ENCODE measurements at places on chromosomes 11 and 22.

- no peak for DNase-seq
These were observed 16.6 kb downstream of the SLC43A3 start for GRCh38 chr11:57410287-57410686.

- DNase-seq = no peak
These were observed 15.7 kb downstream of the TSPAN32 start for GRCh38 chr11:2317354-2318050.

GRCh38 chr11:12019337-12019736, 10.9 kb upstream of the DKK3 start:
- DNase-seq = no peak

GRCh38 chr11:60984636-60985035, 13.2 kb downstream of the CD6 start:
- DNase-seq = no peak

- no peak for DNase-seq
These were observed 38.5 kb downstream of the TNRC6B start for GRCh38 chr22:40216041-40216756.

DNA sequence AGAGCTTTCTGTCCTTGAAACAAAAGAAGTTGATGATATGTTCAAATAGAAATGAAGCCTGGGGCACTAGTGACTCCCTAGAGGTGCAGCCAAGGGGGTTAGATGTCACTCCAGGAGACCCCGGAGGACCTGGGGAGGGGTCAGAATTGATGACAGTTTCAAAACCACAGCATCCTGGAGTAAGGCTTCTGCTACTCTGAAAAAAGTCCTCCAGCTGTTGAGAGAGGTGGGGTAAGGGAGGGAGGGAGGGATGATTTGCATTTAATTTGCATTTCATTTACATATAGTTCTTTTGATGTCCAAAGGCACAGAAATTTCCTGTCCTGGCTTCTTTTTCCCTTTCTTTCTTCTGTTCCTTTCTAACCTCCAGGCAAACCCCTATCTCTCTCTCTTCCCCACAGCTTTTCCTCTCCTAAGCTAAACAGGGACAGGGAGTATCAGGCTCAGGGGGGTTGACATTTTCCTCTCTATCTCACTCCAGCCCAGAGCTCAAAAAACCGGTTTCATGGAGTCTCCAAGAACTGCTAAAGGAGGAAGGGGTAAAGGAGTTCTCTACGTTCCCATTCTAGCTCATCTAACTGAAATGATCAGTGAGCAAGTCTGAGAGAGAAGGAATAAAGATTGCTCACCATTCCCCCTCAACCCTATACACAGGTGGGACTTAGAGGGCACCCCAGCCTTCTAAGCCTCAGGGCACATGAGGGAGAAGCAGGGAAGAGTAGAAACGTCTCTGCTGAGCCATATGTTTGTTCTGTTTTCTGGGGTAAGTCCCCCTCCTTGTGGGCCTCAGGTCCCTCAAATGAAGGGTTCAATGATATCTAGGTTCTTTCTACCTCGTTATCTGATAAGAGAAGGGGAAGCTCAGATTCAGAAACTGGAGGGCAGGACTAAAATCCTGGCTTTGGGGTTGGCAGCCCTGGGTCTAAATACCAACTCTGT, 3.5 kb upstream of the POU2F3 start:
- DNase-seq = no peak
